Activated T-cell treated with anti-CD3 and anti-CD28 coated beads for 4 hours (primary cell): ENCODE measurements at places on chromosomes 13 and 19.

- DNase-seq, result no peak
Measured at GRCh38 chr19:17889609-17890214, 18.0 kb downstream of the SLC5A5 start.

DNA sequence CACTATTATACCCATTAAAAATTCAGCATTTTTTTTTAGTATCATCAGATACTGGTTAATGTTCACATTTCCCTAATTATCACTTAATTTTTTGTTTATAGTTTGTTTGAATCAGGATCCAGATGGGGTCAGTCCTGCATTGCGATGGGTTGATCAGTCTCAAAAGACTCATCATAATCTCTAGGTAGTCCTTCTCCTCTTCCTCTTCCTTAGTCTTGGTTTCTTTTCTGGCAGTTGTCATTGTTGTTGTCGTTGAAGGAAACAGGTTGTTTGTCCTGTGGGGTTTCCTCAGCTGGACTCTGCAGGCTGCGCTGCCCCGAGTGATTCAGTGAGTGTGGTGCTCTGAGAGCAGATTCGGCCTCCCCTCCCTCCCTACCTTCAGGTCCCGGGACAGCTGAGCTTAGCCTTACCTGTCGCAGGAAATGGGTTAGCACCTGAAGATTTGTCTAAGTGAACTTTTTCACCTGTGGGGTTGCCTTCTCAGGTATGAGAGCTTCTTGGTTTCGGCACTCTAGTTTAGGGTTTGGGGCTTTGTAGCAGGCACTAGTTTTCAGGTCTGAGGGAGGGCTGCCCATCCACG lies 34.1 kb downstream of the NFIX start:
- DNase-seq, result no peak

- DNase-seq, result no peak
Measured at GRCh38 chr13:94914895-94915294, 202.6 kb upstream of the SOX21 start.

- no peak for DNase-seq
Measured at GRCh38 chr13:99778500-99778899, 193.1 kb downstream of the ZIC5 start.

DNA sequence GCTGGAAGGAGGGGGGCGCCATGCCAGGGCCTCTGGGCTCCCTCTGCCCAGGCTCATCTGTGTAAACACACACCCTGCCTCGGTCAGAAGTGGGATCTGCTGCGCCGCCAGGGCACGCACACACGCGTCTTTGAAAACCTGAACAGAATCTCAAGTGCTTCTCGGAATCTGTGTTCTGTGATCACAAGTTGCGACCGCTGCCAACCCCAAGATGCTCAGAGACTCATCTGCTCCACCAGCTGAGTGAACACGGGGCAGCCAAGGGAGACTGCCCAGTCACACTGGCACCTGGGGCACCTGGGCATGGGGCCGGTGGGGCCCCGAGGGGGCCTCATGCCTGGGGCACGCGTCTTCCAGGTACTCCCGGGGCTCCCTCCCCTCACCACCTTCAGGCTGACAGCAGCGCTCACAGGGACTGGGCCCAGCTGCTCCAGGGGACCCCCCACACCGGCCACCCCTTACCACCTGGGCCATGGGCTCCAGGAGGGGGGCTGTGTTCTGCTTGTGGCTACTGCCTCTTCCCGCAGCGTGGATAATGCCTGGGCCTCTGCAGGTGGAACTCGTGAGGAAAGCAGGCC lies 59.0 kb downstream of the KLF2 start:
- DNase-seq, result no peak

GRCh38 chr19:6379744-6380143 lies 4.0 kb upstream of the PSPN start:
- no peak for DNase-seq
